Activated CD8-positive, alpha-beta memory T cell treated with anti-CD3 and anti-CD28 coated beads for 4 hours (primary cell): ENCODE measurements at places on chromosomes 1 and 21.

GRCh38 chr1:73100216-73100615 lies 817.9 kb upstream of the NEGR1 start:
- DNase-seq, result no peak

DNA sequence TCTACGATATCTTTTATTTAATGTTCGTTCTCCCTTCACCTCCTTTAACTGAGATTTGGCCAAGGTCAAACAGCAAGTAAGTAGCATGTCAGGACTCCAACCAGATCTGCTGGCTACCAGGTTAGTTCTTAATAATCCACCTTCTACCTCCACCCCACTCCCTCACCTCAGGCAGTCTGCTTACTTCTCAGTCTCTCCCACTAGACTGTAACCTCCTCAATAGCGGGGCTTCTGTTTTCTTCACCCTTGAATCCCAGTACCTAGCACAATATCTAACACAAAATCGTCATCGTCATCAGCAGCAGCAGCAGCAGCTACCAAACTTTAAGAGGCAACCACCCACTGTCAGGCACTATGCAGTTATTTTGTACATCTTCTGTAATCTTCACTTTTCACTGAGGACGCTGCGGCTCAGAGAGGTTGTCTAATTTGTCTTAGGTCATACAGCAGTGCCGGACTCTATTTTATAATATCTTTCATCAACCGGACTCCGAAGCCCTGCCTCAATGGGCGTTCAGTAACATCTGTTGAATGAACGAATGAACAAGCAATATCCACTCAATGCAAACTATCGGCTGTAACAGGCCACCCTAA lies 859 bp upstream of the MAGI3 start:
- no peak for DNase-seq

DNA sequence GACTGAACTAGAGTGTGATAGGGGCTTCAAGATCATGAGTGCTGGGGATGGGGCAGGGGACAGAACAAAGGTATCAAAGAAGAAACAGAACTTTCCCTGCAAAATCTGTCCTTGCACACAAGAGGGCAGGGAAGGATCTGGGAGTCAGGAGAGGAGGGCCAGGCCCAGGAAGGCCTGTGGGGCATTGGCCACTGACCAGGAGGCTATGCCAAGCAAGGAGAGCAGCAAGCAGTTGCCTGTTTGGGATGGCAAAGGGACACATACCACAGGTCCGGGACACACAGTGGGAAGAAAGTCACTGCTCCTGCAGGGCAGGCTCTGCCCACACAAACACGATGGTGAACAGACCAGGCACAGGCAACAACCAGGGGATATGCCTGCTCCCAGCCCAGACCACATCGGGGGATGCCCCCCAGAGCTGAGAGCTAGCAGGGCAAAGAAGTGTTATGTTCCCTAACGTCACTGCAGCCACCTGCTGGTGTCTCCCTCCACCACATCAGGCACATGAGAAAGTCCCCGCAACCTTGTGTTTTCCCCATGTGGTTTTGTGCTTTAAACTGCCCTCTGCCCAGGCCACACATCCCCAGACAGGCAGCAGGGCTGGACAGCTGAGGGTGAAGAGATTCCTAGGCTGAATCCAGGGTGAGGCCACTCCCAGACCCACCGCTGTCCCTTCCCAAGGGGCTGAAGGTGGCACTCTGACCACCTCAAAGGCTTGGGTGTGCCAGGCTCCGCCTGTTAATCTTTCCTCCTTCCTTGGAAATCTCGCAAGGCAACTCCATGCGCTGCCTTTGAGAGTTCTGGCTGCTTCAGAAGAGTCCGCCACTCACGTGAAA lies 53.6 kb downstream of the KIF21B start:
- no peak for DNase-seq

DNA sequence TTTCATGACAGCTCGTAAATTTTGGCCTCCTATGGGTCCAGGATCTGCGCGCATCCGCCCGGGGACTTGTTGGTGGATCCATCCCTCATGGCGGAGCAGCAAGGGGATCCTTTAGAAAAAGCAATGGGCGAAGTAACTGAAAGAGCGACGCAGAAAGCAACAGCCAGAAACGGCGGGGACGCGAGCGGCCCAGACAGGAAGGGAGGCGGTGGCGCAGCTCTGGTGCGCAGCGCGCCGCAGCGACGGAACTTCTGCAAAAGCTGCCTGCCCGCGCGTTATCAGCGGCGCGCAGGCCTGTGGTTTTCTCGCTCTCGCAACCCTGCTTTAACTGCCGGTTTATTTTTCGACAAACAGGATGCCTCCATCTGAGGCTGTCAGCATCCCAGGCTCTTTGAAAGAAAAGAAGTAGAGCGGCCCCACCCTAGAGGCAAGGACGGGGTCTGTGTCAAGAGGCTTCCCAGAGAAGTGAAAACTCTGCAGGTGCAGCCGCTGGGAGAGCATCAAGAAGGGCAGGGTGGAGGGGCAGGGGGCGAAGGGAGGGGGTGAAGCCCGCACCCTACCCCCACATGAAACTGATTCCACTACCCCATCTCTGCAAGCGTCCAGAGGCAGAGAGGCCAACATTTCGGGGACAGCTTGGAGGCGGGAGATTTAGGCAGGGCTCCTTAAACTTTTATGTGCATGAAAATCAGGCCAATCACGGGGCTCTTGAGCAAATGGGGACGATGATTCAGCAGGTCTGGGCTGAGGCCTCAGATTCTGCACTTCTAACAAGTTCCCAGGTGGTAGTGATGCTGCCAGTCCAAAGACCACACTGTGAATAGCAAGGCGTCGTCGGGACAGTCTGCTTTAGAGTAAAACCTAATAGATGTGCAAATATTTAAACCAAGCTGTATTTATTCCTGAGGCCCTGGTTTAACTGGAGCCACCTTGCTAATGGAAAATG lies 22.2 kb downstream of the RUNX1 start:
- peak; percentile 58 for DNase-seq

- no peak for DNase-seq
Measured at GRCh38 chr1:245843101-245843500, 664.0 kb downstream of the SMYD3 start.

- DNase-seq, result no peak
Measured at GRCh38 chr1:107232426-107232825, 91.6 kb downstream of the NTNG1 start.

DNA sequence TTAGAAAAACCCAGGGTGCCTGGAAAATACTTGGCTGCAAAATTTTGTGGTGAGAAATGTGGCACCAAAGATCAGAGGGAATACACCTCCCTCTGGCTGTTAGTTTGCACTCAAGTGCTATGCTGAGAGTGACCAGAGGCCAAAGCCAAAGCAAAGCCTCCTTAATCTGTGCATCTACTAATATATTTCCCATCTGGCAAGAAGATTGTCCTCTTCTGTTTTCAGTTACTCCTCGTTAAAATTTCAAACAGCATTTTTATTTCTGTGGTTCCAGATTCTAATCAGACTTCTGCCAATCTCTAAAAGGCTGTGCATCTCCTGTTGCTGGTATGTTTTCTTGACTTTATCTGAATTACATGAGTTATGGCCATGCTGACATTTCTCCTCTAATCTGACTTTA lies 327.4 kb downstream of the TBX15 start:
- DNase-seq, result no peak

DNA sequence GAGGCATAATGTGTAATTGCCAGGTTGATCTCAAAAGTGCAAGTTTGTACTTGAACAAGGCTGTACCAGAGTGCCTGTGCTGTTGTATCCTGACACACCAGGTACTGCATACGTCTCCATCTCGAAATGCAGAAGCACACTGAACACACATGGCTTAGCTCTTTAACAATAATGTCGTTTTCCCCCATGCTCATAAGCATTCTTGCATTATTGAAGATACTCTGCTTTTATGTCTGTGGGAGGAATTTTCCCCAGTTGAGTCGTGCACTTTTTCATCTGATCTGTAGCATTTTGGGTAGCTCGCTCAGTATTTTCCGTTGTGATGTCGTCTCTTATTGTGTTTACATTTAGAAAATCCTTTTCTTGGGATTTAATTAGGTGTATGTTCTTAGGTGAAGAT lies 98.7 kb downstream of the PCBP3 start:
- no peak for DNase-seq

GRCh38 chr1:113742515-113742914 lies 16.8 kb downstream of the PHTF1 start:
- DNase-seq, result no peak

DNA sequence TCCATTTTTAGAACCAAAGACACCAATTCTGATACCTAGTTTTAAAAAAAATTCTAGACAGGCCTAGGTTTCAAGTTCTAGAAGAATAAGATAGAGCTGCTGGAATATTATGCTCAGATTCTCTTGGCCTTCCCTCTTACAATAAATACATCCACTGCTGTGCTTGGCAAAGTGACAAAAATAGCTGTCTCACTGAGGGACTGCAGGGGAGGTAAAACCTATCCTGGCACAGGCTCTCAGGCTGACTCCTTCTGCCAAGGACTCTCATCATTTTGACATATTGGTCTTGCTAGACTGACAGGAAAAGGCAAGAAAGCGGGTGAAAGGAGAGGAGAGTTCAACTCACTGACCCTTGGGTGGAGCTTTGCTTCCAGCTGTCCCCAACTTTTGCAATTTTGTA lies 197.0 kb upstream of the LHX8 start:
- DNase-seq, result no peak

DNA sequence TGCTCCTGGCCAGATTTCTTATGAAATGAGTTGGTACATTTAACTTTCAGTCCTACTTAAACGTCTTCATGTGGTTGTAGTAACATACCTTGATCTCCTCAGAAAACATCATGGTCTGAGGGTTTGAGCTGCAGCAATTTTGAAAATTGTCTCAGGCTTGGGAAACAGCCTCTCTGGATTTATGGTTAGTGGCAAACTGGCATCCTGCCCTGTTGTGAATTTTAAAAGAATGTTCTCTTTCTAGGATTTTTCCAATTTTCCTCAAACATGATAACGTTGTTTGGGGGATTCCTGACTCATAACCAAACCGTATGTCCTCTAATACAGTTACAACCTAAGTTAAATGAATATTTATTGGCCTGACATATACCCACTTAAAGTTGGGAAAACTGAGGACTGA lies 624.4 kb downstream of the LMO4 start:
- DNase-seq, result no peak

- DNase-seq, result no peak
Measured at GRCh38 chr1:87888446-87888845, 559.8 kb downstream of the LMO4 start.

DNA sequence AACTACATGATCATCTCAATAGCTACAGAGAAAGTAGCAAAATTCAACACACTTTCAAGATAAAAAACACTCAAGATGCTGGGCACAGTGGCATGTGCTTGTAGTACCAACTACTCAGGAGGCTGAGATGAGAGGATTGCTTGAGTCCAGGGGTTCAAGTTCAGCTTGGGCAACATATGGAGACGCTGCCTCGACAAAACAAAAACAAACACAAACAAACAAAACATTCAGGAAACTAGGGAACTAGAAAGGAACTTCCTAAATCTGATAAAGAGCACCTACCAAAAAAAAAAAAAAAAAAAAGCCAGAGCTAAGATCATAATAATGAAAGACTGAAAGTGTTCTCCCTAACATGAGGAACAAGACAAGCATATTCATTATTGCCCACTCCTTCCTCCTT lies 22.8 kb upstream of the RNF186 start:
- no peak for DNase-seq

GRCh38 chr1:10507111-10507879 lies 32.5 kb downstream of the PEX14 start:
- peak; percentile 22 for DNase-seq

- DNase-seq, result no peak
Measured at GRCh38 chr1:79499541-79499940, 493.0 kb upstream of the ADGRL4 start.

- DNase-seq, result no peak
Measured at GRCh38 chr1:84582802-84583587, 8.8 kb upstream of the CTBS start.

DNA sequence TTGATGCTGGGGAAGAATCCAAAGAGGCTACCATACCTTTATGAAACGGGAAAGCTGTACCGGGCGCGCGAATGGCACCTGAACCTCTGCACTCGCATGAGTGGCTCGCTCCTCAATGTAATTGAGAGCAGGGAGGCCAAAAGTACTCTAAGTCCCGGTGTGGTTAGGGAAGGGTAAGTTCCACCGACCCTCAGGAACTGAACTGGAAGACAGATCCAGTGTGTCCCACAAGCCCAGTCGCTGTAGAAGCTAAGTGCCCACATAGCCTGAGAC lies 1.0 kb downstream of the GATAD2B start:
- no peak for DNase-seq

DNA sequence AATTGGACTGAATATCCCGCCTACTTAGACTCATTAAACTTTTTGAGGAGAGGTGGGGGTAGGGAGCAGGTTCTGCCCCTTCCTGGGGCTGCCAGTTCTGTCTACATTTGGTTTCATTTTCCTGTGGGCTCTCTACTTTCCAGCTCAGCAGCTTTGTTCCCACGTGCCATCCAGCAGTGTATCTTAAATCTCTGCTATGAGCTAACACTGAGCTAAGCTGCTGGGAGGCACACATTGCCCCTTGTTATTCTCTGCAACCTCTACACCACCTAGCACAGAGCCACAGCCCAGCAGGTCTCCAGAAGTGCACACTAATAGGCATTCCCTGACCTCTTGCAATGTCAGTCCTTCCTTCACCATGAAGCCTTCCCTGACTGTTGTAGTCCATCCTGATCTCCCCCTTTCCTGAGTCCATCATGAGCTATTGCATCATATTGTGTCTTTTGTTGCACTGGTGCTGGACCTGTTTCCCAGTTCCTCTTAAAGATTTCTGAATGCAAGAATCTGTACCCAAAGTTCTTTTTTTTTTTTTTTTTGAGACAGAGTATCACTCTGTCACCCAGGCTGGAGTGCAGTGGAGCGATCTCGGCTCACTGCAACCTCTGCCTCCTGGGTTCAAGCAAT lies 28.7 kb upstream of the NRDC start:
- no peak for DNase-seq

DNA sequence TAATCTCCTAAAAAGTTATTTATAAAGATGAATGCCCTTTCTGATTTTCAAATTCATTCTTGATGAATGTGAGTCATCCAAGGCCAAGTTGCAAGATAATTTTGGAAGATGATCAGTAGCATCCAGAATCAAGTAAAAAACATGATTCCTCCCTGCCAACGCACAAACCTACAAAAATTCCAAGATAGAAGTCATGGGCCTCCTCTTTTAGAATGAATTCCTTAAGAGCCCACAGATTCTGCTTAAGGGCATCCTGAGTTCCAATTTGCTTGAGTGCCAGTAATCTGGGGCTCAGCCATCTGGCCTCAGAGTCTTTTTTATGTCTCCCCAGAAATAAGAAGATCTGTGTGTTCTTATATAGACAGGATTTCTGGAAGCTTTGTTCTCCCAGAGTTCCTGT lies 23.2 kb upstream of the SPATA6 start:
- DNase-seq, result no peak

DNA sequence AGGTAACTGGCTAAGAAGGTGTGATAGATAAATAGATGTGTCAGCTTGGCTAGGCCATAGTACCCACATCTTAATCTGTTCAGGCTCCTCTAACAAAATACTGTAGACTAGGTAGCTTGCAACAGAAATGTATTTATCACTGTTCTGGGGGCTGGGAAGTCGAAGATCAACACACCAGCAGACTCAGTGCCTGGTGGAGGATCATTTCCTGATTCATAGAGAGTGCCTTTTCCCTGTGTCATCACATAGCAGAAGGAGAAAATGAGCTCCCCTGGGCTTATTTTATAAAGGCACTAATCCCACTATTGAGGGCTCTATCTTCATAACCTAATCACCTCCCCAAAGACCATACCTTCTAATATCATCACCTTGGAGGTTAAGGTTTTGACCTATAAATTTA lies 532.7 kb upstream of the OLFM3 start:
- no peak for DNase-seq
